GM12878 (cell line): ENCODE measurements at places on chromosomes 1 and 21. TPM values are rescaled to one million over a fixed set of nuclear protein-coding genes. Genes with fewer than 3 reads are reported as not detected.

Gene NUDT4B
- not detected in 2 replicates for total RNA-seq

DNA sequence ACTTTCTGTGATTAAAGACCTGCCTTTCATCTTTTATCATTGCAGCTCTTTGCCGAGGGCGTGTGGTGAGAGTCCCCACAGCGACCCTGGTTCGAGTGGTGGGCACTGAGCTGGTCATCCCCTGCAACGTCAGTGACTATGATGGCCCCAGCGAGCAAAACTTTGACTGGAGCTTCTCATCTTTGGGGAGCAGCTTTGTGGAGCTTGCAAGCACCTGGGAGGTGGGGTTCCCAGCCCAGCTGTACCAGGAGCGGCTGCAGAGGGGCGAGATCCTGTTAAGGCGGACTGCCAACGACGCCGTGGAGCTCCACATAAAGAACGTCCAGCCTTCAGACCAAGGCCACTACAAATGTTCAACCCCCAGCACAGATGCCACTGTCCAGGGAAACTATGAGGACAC is 32.0 kb downstream of the PTGFRN start:
- H3K4me1 ChIP-seq: no peaks in the 10 kb centered on the region
- no peak for DNase-seq
- H3K27ac ChIP-seq: no peak overlapping the region
- no peaks in the 10 kb centered on the region for H3K27me3 ChIP-seq
- H3K36me3 ChIP-seq: no peaks in the 10 kb centered on the region

DNA sequence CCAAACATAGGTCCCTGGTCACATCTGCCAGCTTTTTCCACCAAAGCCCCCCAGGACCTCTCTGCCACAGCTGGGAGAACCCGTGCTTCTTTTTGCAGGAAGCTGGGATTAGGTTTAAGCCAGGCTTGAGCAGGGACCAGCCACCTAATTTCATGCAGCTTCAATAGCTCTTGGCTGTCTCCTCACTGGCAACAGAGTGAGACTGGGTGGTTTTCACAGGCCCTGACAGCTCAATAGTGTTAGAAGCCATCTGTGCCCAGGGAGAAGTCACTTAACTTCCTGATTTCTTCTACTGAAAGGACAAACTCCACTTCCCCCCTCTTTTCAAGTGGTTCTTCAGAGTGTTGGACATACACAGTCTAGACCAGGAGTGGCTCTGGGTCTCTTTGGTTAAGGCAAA is 20.4 kb upstream of the SRSF4 start:
- peaks cover 27% of the 10 kb centered on the region for H3K36me3 ChIP-seq
- peaks cover 3% of the 10 kb centered on the region; the same call in 1 of the 2 replicates for H3K4me1 ChIP-seq
- DNase-seq: no peak
- no peak overlapping the region for H3K4me3 ChIP-seq
- H3K27me3 ChIP-seq: no peaks in the 10 kb centered on the region

DNA sequence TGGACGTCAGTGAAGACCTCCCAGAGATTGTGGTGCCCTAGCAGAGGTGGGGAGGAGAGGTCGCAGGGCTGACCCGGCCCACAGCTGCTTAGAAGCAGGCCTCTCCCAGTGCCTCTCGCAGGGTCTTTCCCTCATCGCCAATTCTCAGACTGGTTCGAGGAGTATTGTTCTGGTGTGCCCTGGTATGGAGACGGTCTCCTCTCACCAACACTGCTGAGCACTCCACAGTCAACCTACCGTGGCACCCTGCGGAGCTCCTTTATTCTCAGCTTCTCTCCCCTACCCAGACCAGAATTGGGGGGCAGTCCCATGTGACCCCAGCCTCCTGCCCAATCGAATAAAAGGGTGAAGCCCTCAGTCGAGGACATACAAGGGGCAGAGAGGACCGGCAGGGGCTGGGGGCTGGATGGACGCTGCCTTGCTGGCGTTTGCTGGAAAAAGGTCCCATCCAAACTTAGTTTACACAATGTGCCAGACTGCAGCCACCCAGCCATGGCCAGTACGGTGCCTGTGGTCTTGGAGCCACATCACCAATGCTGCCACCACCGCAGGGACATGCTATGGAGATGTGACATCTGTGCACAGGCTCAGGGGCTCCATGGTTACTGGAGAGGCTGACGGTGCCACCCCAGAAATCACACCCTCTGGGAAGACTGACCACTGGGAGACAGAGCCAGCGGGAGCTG is 80.8 kb downstream of the STUM start:
- H3K27ac ChIP-seq: no peak overlapping the region
- no peak for DNase-seq
- H3K36me3 ChIP-seq: peaks cover 6% of the 10 kb centered on the region; the same call in 1 of the 2 replicates
- H3K4me3 ChIP-seq: no peak overlapping the region
- H3K27me3 ChIP-seq: no peaks in the 10 kb centered on the region
- H3K4me1 ChIP-seq: peaks cover 27% of the 10 kb centered on the region

DNA sequence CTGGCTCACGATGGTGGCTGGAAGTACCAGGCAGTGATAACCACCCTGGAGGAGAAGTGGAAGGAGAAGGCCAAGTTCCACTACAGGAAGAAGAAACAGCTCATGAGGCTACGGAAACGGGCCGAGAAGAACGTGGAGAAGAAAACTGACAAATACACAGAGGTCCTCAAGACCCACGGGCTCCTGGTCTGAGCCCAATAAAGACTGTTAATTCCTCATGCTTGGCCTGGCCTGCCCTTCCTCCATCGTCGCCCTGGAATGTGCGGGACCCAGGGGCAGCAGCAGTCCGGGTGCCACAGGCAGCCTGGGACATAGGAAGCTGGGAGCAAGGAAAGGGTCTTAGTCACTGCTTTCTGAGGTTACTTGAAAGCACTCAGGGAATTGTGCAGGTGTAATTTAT is 10.8 kb downstream of the IL24 start:
- H3K27ac ChIP-seq: no peak overlapping the region
- peaks cover 16% of the 10 kb centered on the region for H3K4me1 ChIP-seq
- H3K36me3 ChIP-seq: peaks cover 31% of the 10 kb centered on the region
- H3K27me3 ChIP-seq: no peaks in the 10 kb centered on the region

GRCh38 chr1:212561501-212561931 is 47.0 kb upstream of the ATF3 start:
- no peaks in the 10 kb centered on the region for H3K27me3 ChIP-seq
- H3K4me1 ChIP-seq: peaks cover 21% of the 10 kb centered on the region
- no peak overlapping the region for H3K4me3 ChIP-seq
- H3K36me3 ChIP-seq: no peaks in the 10 kb centered on the region
- no peak overlapping the region for H3K27ac ChIP-seq

DNA sequence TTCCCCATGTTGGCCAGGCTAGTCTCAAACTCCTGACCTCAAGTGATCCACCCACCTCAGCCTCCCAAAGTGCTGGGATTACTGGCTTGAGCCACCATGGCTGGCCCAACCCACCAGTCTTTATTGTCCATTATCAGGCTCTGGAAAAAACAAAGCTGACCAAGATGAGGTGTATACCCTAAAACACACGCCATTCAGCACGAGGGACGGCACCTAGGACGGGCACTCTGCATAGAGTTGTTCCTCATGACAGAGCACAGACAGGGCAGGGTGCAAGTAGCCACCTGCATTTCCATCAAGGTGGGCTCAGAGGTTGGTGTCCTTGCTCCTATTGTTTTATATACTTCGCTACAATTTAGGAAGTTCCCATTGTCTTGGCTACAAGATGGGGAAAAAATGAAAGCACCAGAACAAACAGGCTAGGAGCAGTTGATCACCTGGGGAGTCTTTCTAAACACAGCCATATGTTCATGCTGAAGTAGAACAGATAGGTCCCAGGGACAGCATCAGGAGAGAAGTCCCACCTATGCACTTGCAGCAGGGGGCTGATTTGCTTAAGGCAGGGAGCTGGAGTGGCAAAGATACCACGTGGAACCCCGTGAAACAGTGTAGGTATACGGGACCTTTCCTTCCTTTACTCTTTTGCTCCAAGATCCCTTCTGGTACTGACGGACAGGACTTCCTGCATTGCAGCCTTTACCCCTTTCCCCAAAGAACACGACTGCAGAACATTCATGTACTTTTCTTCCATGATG is 4.5 kb downstream of the KRTCAP2 start:
- H3K4me3 ChIP-seq: no peak overlapping the region
- DNase-seq: no peak
- peaks cover 13% of the 10 kb centered on the region for H3K4me1 ChIP-seq
- no peak overlapping the region for H3K27ac ChIP-seq
- H3K27me3 ChIP-seq: no peaks in the 10 kb centered on the region
- H3K36me3 ChIP-seq: peaks cover 3% of the 10 kb centered on the region; the same call in 1 of the 2 replicates

GRCh38 chr1:70503358-70503757 is 92.3 kb downstream of the CTH start:
- no peaks in the 10 kb centered on the region for H3K36me3 ChIP-seq
- H3K27ac ChIP-seq: no peak overlapping the region
- H3K27me3 ChIP-seq: no peaks in the 10 kb centered on the region
- no peak overlapping the region for H3K4me3 ChIP-seq

- no peak overlapping the region for H3K4me3 ChIP-seq
- no peak overlapping the region for H3K27ac ChIP-seq
- H3K4me1 ChIP-seq: no peaks in the 10 kb centered on the region
- no peaks in the 10 kb centered on the region for H3K36me3 ChIP-seq
Observed at GRCh38 chr1:246394121-246394520, 113.0 kb downstream of the SMYD3 start.

GRCh38 chr1:171981303-171981702 is 140.0 kb downstream of the DNM3 start:
- H3K27ac ChIP-seq: no peak overlapping the region
- H3K27me3 ChIP-seq: no peaks in the 10 kb centered on the region
- no peaks in the 10 kb centered on the region for H3K36me3 ChIP-seq

DNA sequence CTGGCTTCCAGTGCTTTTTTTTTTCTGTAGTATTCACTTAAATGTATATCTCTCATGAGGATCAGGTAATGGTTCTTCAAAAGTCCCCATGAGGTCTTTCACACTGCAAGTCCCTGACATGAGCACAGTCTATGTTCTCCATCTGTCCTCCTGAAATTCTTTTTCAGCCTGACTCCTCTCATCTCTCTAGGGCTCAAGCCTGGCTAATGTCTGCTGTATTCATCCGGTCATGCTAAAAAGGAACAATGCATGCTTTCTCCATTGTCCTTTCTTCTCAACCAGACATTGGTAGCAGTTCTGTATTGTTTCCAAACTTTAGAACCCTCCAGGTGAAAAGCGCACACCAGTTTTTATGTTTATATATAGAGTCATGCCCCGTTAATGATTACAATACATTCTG is 368.3 kb upstream of the OLFM3 start:
- DNase-seq: no peak
- no peak overlapping the region for H3K27ac ChIP-seq
- no peaks in the 10 kb centered on the region for H3K36me3 ChIP-seq
- H3K27me3 ChIP-seq: no peaks in the 10 kb centered on the region
- no peak overlapping the region for H3K4me3 ChIP-seq

DNA sequence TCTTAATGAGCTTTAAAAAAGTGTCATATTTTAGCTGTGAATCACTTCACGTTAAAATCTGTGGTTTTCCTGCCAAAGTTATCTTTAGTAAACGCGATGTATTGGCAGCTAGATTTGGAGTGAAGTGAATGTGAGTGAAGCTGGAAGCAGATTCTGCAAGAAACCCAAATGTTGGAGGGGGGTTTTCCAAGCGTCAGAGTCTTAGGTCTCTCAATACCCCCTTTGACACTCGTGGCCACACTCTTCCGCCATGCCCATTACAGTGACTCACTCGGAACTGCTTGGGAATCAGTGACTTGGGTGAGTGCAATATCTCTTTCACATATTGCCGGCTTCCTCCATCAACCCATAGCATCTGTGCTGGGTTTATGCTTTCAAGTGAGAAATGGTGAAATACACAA is 17.5 kb downstream of the B3GALT5 start:
- H3K36me3 ChIP-seq: no peaks in the 10 kb centered on the region
- no peak overlapping the region for H3K4me3 ChIP-seq
- no peaks in the 10 kb centered on the region for H3K27me3 ChIP-seq
- no peak for DNase-seq

GRCh38 chr1:64312431-64312830 is 109.0 kb downstream of the UBE2U start:
- H3K36me3 ChIP-seq: no peaks in the 10 kb centered on the region
- H3K27ac ChIP-seq: no peak overlapping the region
- H3K4me3 ChIP-seq: no peak overlapping the region
- H3K27me3 ChIP-seq: no peaks in the 10 kb centered on the region
- H3K4me1 ChIP-seq: no peaks in the 10 kb centered on the region

DNA sequence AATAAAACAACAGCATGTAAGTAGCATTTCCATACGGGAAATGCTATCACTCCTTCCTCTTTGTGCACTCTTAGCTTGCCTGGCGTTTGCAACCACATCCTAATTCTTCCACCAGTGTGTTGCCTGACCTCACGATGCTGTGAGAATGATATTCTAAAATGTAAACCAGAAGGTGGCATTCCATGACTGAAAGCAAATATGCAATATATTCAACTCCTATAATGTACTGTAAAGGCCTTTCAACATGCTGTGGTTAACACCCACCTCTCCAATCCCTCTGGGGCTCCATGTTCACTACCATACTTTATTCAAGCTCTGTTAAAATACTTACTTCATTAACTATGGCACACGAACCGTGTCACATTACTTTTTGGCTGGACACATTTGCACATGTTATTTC is 420.6 kb upstream of the DEPDC1 start:
- H3K4me3 ChIP-seq: no peak overlapping the region
- no peaks in the 10 kb centered on the region for H3K27me3 ChIP-seq
- H3K27ac ChIP-seq: no peak overlapping the region
- DNase-seq: no peak
- no peaks in the 10 kb centered on the region for H3K4me1 ChIP-seq
- no peaks in the 10 kb centered on the region for H3K36me3 ChIP-seq

DNA sequence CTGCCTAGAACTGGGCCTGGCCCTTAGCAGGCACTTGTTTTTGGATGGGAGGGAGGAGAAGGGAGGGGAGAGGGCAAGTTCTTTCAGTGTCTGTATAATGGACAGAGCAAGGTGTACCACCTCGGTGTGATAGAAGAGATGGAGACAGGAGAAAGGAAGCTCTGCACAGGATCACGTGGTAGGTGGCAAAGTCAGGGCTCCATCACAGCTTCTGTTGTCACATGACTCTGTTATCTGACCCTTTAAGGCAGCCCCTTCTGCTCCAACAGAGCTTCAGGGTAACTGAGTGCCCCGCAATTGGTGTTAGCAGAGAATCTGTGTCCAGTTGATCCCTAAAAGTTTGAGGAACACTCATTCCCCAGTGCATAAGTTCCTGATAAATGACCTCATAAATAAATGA is 16.5 kb upstream of the ETS2 start:
- H3K4me1 ChIP-seq: peaks cover 14% of the 10 kb centered on the region
- H3K27ac ChIP-seq: no peak overlapping the region
- DNase-seq: no peak
- no peak overlapping the region for H3K4me3 ChIP-seq

Gene SAMSN1
- 40.0 and 45.5 TPM in 2 replicates for total RNA-seq

GRCh38 chr21:20646431-20647165 is 351.6 kb upstream of the NCAM2 start:
- no peak for DNase-seq
- H3K27ac ChIP-seq: no peak overlapping the region
- H3K27me3 ChIP-seq: no peaks in the 10 kb centered on the region
- no peak overlapping the region for H3K4me3 ChIP-seq
- no peaks in the 10 kb centered on the region for H3K36me3 ChIP-seq
- H3K4me1 ChIP-seq: no peaks in the 10 kb centered on the region
